Hematopoietic multipotent progenitor cell treated with erythropoietin and hydrocortisone succinate and interleukin-3 and kit ligand, for 6 days (in vitro differentiated cells): ENCODE measurements at places on chromosomes 3 and 15.

DNA sequence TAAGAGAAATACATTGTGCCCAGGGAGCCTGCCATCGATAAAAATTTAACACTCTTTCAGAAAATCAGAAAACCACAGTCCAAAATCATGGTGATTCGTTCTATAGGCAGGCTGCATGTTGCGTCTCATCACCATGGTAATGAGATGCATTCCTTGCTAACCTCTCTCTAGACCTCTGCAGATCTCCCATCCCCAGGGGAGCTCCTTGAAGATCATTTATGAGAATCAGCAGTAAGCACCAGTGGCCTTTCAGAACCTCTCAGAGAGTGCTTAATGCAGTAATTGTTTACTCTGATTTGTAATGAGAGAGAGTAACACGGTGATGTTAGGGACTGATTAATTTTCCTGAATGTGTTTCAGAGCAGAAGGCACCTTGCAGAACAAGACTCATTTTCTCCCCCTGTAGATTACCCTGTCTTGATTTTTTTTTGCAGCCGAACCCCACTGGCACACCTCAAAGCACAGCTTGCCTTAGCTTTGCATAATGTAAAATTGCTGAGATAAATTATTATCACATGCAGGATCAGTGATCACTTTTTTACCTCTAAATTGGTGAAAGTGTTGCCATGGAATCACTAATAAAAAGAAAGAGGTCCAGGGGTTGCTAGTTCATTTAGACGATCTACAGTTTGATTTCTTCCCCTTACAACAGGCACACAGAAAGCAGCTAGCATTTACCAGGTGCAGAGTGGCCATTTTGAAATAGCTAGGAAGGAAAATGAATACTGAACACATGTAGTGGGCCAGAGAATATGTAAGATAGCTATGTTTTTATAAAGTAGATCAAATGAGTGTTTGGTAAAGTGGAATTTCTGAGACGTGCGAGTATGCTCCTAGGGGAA lies 98.9 kb upstream of the CHL1 start:
- DNase-seq, result no peak

DNA sequence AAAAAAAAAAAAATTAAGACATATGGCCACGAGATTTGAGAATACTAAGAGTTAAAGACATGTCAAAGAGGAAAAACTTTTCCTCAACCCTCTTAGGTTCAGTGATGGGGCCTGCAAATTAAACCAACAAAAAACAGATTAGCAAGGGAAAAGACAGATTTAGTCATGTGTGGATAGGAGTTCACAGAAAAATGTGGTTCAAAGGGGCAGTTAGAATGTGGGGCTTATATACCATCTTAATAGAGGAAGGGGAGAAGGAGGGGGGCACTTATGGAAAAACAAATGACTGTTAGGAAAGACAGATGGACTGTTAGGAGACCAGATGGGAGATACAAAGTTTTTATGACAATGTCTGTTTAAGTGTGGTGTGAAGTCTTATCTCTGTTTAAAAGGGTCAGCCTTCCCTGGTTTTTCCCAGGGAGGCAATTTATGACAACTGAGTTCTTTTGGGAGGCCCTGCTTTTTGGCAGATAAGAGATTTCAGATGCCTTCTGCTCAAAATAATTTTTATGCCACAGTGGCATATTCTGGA lies 68.7 kb upstream of the FURIN start:
- DNase-seq, result peak; percentile 37

- DNase-seq, result no peak
Observed at GRCh38 chr15:51750792-51751696, at the start of gene TMOD2. Gene TMOD2, plus strand, starts transcription at chr15:51751597. Its CDS starts 14,845 bp downstream, at chr15:51766442.

DNA sequence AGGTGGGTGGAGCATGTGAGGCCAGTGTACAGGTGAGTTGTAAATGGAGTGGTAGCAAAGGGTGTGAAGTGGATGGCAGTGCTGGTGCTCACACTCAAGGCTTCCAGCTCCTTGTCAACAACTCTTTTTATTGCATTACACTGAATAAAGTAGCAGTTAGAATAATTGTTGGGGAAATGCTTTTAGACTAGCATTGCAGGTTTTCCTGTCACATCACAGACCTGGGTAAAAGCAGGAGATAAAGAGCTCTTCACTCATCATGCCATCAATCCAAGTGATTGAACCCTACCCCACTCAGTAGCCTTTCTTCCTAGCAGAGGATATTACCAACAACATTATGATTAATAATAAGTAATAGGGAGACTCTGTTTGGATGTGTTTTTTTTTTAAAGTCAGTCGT lies 81.6 kb downstream of the CDIN1 start:
- no peak for DNase-seq

DNA sequence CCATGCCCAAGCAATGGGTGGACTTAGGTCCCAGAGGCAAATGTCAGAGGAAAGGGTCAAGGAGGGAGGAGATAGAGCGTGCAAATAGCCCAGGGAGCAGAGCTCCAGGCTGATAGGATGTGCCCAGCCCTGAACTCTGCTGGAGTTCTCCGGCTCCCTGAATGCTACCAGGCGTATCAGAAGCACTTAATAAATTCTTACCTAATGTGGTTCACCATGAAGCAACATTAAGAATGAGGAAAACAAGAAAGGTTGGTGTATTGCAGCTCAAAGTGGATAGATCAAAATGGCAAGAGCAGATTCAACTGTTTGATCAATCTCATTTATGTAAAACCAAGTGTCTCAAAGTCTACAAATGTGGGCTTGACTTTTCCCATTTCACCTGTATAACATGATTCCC lies 38.3 kb downstream of the PXYLP1 start:
- DNase-seq, result no peak

DNA sequence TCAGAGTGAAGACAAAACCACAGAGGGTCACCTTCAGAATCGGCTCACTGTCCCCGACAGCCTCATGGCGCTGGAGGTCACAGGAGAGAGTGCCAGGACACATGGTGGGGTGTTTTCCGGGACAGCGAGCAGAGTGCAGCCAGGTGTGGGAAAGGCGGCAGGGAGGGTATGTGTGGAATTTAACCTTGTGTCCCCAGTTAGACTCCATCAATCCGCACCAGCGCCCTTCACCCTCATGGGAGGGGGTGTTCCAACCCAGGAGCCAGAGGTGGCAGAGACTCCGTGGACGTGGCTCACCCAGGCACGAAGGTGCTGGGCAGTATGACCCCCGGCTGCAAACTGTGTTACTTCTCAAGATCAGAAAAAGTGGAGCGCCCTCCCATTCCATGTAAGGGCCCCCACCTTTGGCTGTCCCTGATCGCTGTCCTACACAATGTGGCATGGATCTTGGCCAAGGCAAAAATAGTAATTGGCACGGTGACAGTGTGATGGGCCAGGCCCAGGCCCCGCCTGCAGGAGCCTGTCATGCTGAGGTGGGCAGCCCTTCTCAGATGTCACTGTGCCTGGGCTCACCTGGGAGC lies 190.3 kb downstream of the XXYLT1 start:
- no peak for DNase-seq

DNA sequence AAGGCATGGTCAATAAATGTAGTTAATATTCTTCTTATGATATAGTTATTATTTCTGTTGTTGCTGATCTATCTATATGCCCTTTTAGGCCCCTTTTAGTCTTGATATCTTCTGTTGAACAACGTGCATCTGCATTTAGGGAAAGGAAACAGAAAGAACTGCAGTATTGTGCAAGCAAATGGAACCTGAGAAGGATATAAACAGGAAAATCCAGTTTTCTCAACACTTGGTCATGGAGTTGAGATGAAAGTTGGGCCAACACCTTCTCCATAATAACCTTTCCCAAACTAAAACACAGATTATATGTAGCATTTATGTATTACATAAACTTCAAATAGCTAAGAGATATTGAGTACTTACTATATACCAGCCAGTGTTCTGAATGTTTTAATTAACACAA lies 179.7 kb downstream of the ADAMTS9 start:
- DNase-seq, result no peak
